ENCODE measurements at places on chromosomes 3 and 15. TPM values are rescaled to one million over a fixed set of nuclear protein-coding genes. Genes with fewer than 3 reads are reported as not detected.

- DNase-seq: no peak
These were observed 149.8 kb upstream of the KCNMB2 start for GRCh38 chr3:178386401-178386800.

LRRFIP2 gene
- total RNA-seq: 47.9 TPM

- no peak for DNase-seq
These were observed 103.8 kb downstream of the NR1D2 start for GRCh38 chr3:24048843-24049242.

DNA sequence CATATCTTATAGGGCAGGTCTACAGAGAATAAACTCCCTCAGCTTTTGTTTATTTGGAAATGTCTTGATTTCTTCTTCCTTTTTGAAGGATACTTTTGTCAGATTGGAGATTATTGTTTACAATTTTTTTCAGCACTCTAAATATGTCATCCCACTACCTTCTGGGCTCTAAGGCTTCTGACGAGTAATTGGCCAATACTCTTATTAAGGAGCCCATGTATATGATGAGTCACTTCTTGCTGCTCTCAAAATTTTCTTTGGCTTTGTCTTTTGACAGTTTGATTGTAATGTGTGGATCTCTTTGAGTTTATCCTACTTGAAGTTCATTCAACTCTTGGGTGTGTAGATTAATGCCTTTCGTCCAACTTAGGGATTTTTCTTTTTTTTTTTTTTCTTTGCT, 28.9 kb upstream of the CD200R1L start:
- no peak for DNase-seq

- no peak for DNase-seq
These were observed 364.3 kb upstream of the DPH6 start for GRCh38 chr15:35910227-35910626.

DNA sequence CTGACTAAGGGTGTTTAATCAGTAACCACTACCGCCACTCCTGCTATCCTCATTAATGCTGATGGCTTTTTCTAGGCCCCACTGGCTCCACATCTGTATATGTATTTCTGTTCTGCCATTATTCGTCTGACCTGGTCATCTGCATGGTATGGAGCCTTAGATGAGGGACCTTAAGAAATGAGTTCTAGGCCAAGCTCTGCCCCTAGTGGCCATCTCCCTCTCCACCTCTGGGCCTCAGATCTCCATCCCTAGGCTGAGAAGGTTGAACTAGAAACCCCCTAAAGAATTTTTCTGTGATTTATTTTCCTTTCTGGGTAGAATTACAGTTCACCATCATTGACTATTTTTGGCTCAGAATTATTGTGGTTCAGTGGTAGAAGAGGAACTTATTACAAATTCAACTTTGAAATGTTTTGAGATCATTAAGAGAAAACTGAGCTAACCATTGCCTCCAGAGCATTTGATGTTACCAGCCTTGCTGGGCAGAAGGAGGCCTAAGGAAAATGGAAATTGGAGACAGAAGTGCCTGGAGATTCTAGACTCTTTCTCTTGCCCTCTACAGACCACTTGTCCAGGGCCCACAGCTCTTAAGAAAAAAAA, 325.2 kb upstream of the NR2E3 start:
- no peak for DNase-seq

GRCh38 chr3:68728343-68728742, 204.0 kb downstream of the TAFA4 start:
- DNase-seq: no peak

All from activated CD8-positive, alpha-beta memory T cell treated with anti-CD3 and anti-CD28 coated beads, Interleukin-2, amount 10 ng/mL, durations not matched to agents 7 days and 5 days (primary cell).